ENCODE measurements at places on chromosomes 6 and 20.

GRCh38 chr6:91299544-91300491, 712.9 kb upstream of the MAP3K7 start:
- no peak for DNase-seq

DNA sequence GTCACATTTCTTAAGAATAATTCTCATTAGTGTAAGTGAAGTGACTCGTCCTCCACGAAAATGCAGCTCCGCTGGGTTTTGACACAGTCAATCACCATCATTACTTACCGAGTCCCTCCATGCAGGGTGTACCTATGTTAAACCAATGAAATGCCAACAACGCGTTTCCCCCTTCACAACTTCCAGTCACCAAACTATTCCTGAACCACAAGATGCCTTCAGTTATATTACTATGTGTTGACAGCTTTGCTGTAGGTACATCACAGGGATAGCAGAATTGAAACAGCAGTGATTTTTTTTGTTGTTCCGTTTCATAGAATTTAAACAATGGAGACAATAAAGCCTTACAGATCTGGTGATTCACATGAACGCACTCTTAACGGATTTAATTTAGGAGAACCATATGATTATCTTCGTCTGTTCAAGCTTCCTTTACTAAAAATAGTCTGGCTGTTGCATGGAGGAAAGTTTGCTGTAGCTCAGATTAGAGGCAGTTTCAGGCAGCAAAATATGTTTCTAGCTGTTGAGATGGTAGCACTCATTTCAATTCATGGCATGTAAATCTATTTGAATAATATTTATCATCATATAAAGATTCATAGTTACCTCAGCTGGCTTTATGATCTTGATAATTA, 652.8 kb downstream of the PRKN start:
- DNase-seq = no peak

DNA sequence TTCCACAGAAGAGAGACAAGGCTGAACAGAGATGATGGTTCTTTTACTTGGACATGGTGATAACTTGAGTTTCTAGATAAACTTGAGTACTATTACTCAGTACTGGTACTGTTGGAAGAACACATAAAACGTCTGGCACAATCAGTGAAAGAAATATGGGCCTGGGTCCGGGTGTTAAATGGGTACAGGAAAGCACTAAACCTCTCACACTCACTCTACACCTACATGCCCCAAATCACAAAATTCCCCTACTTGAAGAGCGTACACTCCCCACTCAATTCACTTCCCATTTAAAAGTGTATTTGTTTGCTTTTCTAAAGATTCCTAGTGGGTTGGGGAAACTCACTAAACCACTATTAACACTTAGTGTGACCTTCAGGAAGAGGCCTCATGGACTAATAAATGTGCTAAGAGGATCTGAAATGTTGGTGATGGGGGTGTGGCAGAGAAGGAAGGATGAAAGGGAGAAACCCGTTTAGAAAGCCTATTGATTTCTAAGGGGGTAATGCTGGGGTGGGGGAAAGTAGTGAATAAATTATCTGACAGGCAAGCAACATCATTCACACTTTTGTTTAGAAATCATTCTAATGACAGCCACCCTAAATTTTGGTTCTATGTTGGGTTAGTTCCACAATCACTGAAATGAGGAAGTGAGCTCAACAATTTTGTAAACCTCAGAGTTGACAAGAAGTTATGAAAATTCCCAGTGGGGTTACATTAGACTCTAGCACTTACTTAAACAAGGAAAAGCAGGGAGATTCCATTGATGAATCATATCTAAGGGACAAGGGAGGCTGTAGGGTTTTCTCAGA, 222.6 kb upstream of the MARCKS start:
- no peak for DNase-seq

DNA sequence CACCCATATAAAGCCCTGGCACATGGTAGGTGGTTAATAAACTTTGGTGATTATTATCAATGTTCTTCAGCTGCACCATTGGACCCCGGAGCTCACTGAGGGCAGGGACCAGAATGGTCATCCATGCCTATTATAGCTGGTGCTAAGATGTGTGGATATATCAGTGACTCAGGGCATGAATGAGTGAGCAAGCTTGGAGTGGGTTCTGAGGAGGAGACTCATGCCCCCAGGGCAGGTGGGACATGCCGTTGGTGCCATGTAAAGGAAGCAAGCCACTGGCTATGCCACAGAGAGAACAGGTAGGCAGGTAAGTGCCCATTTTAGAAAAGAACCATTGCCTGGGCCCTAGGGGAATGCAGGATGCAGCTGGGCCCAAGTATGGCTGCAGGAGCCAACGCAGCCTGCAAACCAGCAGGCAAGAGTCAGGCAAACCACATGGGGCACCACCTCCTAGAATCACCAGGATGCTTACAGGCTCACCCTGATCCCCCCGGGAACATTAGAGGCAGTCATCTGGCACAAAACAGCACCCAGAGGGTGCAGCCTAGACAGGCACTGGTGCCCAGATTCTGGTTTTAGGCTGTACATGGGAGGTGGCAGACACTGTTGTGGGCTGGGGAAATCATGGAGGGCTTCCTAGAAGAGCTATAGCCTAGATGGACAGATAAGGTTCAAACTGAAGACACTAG, 23.5 kb downstream of the PLAGL2 start:
- no peak for DNase-seq

GRCh38 chr6:37625591-37626374, 71.9 kb downstream of the MDGA1 start:
- no peak for DNase-seq

GRCh38 chr20:32446301-32447100, 88.4 kb downstream of the ASXL1 start:
- DNase-seq = no peak

GRCh38 chr6:128508588-128509296, 11.7 kb downstream of the PTPRK start:
- no peak for DNase-seq

- DNase-seq = no peak
Measured at GRCh38 chr6:130575971-130576370, 210.2 kb downstream of the TMEM200A start.

- DNase-seq = no peak
Measured at GRCh38 chr6:11161031-11161956, 49.8 kb upstream of the ERVFRD-1 start.

GRCh38 chr6:144185133-144185836, 35.0 kb downstream of the STX11 start:
- DNase-seq = no peak

DNA sequence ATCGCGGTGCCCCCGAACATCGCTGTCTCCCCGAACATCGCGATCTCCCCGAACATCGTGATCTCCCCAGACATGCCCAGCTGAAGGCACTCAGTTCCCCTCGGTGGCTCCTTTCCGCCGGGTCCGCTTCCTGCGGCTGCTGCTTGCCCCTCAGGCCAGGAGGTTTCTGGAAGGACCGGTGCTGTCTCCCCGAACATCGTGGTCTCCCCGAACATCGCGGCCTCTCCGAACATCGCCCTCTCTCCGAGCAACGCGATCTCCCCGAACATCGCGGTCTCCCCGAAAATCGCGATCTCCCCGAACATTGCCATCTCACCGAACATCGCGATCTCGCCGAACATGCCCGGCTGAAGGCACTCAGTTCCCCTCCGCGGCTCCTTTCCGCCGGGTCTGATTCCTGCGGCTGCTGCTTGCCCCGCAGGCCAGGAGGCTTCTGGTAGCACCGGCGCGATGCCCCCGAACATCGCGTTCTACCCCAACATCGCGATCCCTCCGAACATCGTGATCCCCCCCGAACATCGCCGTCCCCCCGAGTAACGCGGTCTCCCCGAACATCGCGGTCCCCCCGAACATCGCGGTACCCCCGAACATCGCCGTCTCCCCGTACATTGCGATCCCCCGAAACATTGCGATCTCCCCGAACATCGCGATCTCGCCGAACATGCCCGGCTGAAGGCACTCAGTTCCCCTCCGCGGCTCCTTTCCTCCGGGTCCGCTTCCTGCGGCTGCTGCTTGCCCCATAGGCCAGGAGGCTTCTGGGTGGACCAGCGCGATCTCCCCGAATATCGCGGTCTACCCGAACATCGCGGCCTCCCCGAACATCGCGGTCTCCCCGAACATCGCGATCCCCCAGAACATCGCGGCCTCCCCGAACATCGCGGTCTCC, 808 bp downstream of the ULBP1 start:
- no peak for DNase-seq

- no peak for DNase-seq
Measured at GRCh38 chr6:28200020-28200419, 25.1 kb upstream of the ZSCAN9 start.

- no peak for DNase-seq
Measured at GRCh38 chr20:25222461-25223178, 25.3 kb upstream of the PYGB start.

- DNase-seq = no peak
Measured at GRCh38 chr6:109260701-109261100, 121.6 kb downstream of the CD164 start.

DNA sequence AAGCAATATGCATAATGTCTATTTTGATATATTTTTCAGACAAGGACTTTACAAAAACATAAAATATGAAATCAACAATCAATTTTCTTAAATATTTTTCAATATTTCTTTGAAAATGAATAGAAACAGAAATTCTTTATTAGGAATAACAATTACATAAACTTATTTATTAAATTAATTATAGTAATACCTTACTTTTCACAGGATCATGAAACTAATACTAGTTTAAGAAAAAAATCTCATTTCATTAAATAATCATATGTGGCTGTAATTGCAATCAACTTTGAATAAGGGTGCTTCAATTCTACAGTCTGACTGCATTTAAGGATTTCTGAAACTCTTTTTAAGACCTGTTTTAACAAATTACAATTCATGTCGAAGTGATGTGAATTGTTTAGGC, 26.6 kb downstream of the EPHA7 start:
- no peak for DNase-seq

DNA sequence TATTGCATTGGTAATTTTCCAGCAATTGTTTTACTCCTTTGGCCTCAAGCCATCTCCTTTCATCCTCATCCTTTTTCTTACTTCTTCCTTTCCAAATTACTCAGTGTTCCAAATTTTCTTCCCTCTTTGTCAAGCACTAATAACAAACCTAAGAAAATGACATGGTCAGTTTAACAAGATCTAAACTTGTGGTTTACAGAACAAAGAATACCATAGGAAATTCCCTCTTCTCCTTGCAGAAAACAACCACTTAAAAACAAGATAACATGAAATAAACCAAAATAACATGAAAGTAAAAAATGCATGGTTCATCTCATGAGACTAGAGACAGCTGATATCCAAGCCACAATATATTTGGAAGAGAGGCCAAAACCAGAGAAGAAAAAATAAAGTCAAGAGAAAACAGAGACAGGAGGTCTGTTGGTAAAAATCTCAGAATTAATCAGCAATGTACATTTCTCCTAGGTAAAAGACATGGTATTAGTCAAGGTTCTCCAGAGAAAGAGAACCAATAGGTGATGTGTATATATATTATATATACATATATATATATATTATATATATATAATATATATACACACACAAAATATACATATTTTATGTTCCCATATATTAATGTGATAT, 51.0 kb upstream of the SENP6 start:
- DNase-seq = no peak

- no peak for DNase-seq
Measured at GRCh38 chr20:48850257-48850976, 22.6 kb upstream of the PREX1 start.

DNA sequence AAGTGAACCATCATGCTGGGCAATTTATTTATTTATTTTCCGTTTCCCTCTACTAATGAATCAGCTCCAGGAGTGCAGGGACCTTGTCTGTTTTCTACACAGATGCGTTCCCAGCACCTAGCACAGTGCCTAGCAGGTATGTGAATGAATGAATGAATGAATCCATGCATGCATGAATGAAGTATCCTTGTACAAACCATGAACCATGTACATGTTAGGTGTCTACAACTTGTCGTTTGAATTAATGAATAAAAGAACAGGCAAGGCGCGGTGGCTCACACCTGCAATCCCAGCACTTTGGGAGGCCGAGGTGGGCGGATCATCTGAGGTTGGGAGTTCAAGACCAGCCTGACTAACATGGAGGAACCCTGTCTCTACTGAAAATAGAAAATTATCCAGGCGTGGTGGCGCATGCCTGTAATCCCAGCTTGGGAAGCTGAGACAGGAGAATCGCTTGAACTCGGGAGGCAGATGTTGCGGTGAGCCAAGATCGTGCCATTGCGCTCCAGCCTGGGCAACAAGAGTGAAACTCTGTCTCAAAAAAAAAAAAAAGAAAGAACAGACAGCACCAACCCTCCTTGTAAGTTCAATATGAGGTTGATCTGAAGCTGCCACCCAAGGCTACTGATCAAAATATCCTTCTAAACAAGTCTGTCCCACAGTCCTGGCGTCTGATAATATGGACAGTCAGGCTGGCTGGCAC, 27.3 kb upstream of the SLC9A8 start:
- DNase-seq = no peak

GRCh38 chr6:130969166-130969565, 93.9 kb downstream of the EPB41L2 start:
- DNase-seq = no peak

GRCh38 chr6:151289399-151290007, 49.7 kb downstream of the AKAP12 start:
- no peak for DNase-seq

DNA sequence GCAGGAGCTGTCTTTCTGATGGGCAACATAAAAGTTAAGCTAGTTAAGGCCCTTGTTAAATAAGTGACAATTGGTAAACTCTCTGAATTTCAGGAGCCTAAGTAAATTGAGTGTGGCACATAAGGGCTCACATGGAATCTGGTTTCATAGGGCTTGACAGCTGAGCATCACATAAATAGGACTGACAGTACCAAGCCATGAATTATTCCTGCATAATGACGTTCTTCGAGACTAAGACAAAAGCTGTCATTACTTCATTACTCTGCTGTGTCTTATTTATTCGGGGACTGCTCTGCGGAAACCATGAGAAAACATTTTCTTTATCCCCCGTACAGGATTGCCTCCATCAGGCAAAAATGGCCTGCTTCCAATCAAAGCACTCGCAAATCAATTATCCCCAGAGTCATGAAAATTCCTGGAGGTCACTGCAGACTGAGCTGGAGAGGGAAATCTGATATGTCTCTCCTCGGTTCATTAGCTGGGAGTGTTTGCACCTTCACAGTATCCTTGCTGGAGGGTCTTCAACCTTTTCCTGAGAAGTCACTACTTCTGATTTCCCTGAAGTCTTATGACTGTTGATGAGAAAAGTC, 311.4 kb downstream of the CDH26 start:
- no peak for DNase-seq

GRCh38 chr6:39426073-39426456, 103.6 kb upstream of the KCNK16 start:
- no peak for DNase-seq

- no peak for DNase-seq
Measured at GRCh38 chr6:131382631-131383030, 190.4 kb upstream of the ARG1 start.
